ENCODE measurements at places on chromosomes 11 and 22. TPM values are rescaled to one million over a fixed set of nuclear protein-coding genes. Genes with fewer than 3 reads are reported as not detected.

The CRYBB3 gene
- not detected for polyA plus RNA-seq

DNA sequence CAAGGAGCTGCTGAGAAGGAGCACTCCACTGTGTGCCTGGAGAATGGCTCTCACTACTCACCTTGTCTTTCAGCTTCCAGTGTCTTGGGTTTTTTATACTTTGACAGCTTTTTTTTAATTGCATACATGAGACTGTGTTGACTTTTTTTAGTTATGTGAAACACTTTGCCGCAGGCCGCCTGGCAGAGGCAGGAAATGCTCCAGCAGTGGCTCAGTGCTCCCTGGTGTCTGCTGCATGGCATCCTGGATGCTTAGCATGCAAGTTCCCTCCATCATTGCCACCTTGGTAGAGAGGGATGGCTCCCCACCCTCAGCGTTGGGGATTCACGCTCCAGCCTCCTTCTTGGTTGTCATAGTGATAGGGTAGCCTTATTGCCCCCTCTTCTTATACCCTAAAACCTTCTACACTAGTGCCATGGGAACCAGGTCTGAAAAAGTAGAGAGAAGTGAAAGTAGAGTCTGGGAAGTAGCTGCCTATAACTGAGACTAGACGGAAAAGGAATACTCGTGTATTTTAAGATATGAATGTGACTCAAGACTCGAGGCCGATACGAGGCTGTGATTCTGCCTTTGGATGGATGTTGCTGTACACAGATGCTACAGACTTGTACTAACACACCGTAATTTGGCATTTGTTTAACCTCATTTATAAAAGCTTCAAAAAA lies 72.6 kb downstream of the NCAPD3 start:
- no peaks in the 10 kb centered on the region for H3K27me3 ChIP-seq
- DNase-seq = no peak
- H3K4me1 ChIP-seq = no peaks in the 10 kb centered on the region
- H3K27ac ChIP-seq = no peak overlapping the region

- no peak overlapping the region for H3K27ac ChIP-seq
- H3K4me1 ChIP-seq = no peaks in the 10 kb centered on the region
- no peaks in the 10 kb centered on the region for H3K36me3 ChIP-seq
- peaks cover 4% of the 10 kb centered on the region for H3K27me3 ChIP-seq
- no peak overlapping the region for H3K4me3 ChIP-seq
Observed at GRCh38 chr11:116111546-116111945, 607.3 kb upstream of the CADM1 start.

DNA sequence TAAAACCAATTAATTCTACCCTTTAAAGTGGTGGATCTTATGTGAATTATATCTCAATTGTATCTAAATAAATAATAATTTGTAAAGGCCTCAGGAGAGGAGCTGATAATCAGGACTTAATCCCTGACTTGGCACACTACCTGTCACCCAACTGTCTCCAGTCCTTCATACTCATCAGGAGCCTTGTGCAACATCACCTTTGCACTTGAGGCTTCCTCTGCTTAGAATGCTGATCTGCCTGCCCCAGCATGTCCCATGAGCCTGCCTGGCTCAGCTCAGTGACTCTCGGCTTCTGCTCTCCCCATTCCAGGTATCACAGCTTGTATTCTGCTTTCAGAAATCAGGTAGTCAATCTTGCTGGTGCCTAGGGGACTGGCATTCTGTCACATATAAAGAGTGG lies 43.9 kb upstream of the PRODH start:
- H3K36me3 ChIP-seq = no peaks in the 10 kb centered on the region
- peaks cover 5% of the 10 kb centered on the region for H3K27me3 ChIP-seq
- no peaks in the 10 kb centered on the region for H3K4me1 ChIP-seq

The SYT7 gene
- polyA plus RNA-seq = not detected

The CCDC87 gene
- polyA plus RNA-seq = not detected

All from naive B cell (primary cell).